Daoy (cell line): ENCODE measurements at places on chromosomes 4 and X. TPM values are rescaled to one million over a fixed set of nuclear protein-coding genes. Genes with fewer than 3 reads are reported as not detected.

IGSF1 gene
- total RNA-seq = 1.4 and 1.6 TPM in 2 replicates

PLP1 gene
- total RNA-seq = 2.7 TPM in 1 of 2 replicates, not detected in the other

P2RY10 gene
- total RNA-seq = not detected in 2 replicates

TAF1 gene
- 17.4 and 34.3 TPM in 2 replicates for total RNA-seq

GPC4 gene
- total RNA-seq = 1.3 and 2.5 TPM in 2 replicates

PDLIM3 gene
- 18.9 and 20.4 TPM in 2 replicates for total RNA-seq

TENM3 gene
- total RNA-seq = 33.9 and 40.5 TPM in 2 replicates

NELFA gene
- 22.9 and 27.4 TPM in 2 replicates for total RNA-seq

FAM184B gene
- 0.03 and 0.29 TPM in 2 replicates for total RNA-seq

TMEM156 gene
- total RNA-seq = 19.3 and 33.7 TPM in 2 replicates

EFHC2 gene
- 0.51 TPM in 1 of 2 replicates, not detected in the other for total RNA-seq

P2RY4 gene
- not detected in 2 replicates for total RNA-seq

AMMECR1 gene
- total RNA-seq = 9.4 TPM in 2 replicates

PLAC8 gene
- 28.2 and 46.7 TPM in 2 replicates for total RNA-seq

MID1 gene
- total RNA-seq = 25.7 and 33.2 TPM in 2 replicates

GAGE12J gene
- total RNA-seq = not detected in 2 replicates

MAGEB3 gene
- 2.0 and 3.7 TPM in 2 replicates for total RNA-seq

SULT1B1 gene
- 0.63 and 0.74 TPM in 2 replicates for total RNA-seq

FAM114A1 gene
- total RNA-seq = 35.6 and 37.1 TPM in 2 replicates

POU3F4 gene
- 0.06 TPM in 1 of 2 replicates, not detected in the other for total RNA-seq

RELL1 gene
- 40.9 and 45.9 TPM in 2 replicates for total RNA-seq

DRD5 gene
- not detected in 2 replicates for total RNA-seq

SLC4A4 gene
- total RNA-seq = 1.2 and 2.6 TPM in 2 replicates

SPANXC gene
- 15.4 and 35.2 TPM in 2 replicates for total RNA-seq

PCYT1B gene
- 6.4 and 10.3 TPM in 2 replicates for total RNA-seq

XAGE2 gene
- not detected in 2 replicates for total RNA-seq

PCDH19 gene
- 0.06 TPM in 1 of 2 replicates, not detected in the other for total RNA-seq

HSD17B11 gene
- total RNA-seq = 6.8 and 13.5 TPM in 2 replicates

USP26 gene
- not detected in 2 replicates for total RNA-seq

TRIM60 gene
- total RNA-seq = not detected in 2 replicates

GABRB1 gene
- 3.3 TPM in 1 of 2 replicates, not detected in the other for total RNA-seq

GCNA gene
- total RNA-seq = 0.03 and 0.29 TPM in 2 replicates

DMP1 gene
- total RNA-seq = not detected in 2 replicates

ETNPPL gene
- 0.11 TPM in 1 of 2 replicates, not detected in the other for total RNA-seq

NEIL3 gene
- 11.3 and 14.5 TPM in 2 replicates for total RNA-seq

SOX3 gene
- not detected in 2 replicates for total RNA-seq

TMEM255A gene
- total RNA-seq = 0.03 and 0.06 TPM in 2 replicates

SH2D1A gene
- total RNA-seq = not detected in 2 replicates

MCUB gene
- 12.5 and 49.1 TPM in 2 replicates for total RNA-seq
